ENCODE measurements at places on chromosomes 6 and 20.
A peak's percentile ranks its signal among the peaks of the same experiment; 100 is the strongest.

DNA sequence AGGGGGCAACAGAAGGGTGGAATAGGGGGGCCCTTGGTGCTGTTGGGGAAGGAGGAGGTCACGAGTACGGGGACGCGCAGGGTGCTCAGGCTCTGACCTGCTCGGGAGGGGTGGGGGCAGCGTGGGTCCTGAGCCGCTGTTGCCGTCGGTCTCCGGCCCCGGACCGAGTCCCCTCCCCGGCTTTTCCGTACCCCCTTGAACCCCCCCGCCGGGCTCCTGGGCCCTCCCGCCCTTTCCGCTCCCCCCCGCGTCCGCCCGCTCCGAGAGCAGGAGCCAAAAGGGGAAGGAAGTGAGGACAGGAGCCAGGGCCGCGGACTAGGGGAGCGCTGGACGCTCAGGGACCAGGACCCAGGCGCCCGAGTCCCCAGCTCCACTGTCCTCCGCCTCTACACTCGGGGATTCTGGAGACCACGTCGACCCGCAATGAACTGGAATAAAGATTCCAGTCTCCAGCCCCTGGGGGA is at the start of gene RGL2:
Gene RGL2, minus strand, starts transcription at position 170 of the 464 bp plus-strand sequence. CDS start 332 bp downstream, outside the sequence.
- DNase-seq: no peak

DNA sequence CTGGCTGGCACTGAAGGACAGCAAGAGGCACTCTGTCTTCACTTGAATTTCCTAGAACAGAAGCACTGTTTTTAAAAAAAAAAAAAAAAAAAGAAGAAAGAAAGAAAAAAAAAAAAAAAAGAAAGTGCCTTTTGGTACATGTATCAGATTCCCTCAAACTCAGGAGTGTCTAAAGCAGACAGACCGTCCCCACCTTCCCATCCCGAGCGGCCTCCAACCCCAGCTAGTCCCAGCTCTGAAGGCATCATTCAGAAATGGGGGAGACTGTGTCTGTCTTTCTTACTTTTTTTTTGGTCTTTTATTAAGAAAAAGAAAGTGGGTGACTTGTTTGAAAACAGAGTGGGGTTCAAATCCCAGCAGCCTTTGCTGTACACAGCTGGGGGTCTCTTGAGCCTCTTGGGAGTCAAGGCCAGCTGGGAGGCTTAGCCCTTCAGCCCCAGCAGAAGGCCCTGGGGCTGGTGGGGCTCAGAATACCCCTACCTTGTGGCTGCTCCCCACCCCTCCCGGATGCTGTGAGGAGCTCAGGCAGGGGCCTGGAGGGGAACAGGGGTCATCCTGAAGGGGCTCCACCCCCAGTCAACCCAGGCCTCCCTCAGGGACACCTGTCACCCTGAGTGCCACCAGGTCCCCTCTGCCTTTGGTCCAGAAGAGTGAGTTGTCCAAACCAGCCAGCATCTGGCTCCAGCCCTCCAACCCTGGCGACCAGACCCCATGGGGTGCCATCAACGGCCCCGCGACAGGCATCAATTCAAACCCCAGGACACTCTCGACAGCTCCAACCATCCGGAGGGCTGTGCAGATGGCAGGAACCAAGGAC is 128.3 kb downstream of the TAF4 start:
- DNase-seq: no peak

DNA sequence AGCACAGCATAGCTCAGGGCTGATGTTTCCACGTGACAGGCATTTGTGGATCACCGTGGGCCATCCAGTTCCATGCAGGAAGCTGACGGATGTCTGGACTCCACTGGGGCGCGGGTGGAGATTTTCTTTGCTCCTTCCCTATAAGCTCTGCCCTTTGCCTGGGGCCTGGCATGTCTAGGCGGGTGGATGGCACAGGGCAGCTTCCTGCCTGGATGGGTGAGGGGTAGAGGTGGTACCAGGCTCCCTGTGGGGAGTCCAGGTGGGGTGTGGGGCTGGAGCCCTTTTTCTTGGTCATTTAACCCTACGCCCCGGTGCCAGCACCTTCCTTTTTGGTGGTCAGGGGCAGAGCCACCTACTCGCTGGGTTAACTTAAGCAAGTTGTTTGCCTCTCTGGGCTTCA is 10.4 kb downstream of the FAM110A start:
- DNase-seq: no peak

GRCh38 chr20:14953736-14954135 is 616.3 kb upstream of the FLRT3 start:
- DNase-seq: no peak

GRCh38 chr6:116022841-116023445 is 37.7 kb downstream of the FRK start:
- no peak for DNase-seq

GRCh38 chr6:24089736-24090135 is 36.3 kb upstream of the NRSN1 start:
- no peak for DNase-seq

GRCh38 chr6:152952045-152952444 is 30.8 kb downstream of the FBXO5 start:
- DNase-seq: no peak

DNA sequence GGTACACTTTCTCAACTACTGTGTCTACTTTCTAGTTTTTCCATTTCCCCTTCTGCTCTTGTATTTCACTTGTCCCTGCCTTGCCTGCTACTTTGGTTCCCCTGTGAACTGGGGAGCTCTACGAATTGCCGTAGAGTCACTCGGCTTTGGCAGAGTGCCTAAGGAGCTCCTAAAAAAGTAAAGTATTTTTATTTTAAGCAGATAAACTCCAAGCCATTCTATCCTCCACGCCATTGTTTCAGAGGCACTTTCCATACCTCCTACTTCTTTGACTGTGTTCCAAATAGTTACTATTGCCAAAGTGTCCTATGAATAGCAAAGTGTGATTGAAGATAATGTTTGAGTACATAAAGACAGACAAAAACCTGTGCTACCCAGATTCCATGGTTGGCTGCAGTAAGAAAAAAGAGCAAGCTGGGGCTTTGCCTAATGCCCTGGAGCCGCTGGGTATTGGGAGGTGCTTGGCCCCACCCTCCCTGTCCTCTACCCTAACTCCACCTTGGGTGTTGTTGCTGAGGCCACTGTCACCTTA is 5.1 kb upstream of the MBOAT1 start:
- peak; percentile 40 for DNase-seq

DNA sequence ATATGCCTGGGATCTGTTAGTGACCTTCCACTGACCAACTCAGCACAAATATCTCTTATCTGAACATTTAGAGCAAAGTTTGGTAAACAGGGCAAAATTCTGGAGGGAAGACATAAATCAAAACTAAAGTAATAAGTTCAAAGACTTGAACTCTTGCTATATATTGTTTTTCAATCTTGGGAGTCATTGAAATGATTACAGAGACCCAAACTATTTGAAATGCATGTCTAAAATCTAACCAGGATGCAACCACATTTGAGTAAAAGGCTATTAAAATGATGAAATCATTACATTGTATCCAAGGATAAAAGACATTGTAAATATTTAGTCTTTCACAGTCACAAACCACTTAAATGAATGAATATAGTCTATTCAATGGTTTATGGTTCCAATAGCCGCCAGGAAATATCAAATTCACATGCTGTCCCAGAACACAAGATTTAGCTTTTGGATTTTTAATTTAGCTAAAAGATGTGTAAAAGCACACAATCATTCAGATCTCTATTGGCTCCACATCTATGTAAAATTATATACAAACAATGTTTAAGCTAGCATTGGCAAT is 256.6 kb upstream of the EPHA7 start:
- DNase-seq: no peak

- DNase-seq: no peak
Measured at GRCh38 chr20:32595143-32595542, 10.0 kb upstream of the NOL4L start.

GRCh38 chr20:57056651-57057050 is 209.8 kb downstream of the BMP7 start:
- no peak for DNase-seq

GRCh38 chr6:82176616-82177015 is 70.9 kb downstream of the IBTK start:
- DNase-seq: no peak

DNA sequence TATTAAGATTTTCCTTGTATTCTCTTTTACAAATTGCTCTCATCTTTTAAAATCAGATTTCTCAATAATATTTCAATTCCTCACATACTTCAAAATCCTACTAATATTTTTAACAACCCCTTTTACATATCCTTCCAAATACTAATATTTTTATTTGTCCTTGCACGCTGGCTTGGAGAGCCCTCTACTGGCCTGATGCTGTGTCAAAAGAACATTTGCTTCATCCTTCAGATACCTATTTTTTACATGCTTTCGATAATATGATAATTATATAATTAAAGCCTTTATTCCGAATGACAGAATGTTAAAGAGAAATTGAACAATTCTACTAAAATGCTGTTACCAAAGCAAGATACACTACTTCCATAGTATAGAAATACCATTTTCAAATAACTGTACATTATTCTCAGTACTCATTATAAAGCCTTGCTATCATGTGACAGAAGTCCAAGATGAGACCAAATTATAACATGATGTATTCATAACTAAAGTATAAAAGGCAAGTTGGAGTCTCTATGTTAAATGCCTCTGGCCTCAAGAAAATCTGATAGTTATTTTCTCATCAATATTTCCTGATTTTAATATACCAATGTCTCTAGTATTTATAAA is 39.0 kb upstream of the PLN start:
- no peak for DNase-seq

DNA sequence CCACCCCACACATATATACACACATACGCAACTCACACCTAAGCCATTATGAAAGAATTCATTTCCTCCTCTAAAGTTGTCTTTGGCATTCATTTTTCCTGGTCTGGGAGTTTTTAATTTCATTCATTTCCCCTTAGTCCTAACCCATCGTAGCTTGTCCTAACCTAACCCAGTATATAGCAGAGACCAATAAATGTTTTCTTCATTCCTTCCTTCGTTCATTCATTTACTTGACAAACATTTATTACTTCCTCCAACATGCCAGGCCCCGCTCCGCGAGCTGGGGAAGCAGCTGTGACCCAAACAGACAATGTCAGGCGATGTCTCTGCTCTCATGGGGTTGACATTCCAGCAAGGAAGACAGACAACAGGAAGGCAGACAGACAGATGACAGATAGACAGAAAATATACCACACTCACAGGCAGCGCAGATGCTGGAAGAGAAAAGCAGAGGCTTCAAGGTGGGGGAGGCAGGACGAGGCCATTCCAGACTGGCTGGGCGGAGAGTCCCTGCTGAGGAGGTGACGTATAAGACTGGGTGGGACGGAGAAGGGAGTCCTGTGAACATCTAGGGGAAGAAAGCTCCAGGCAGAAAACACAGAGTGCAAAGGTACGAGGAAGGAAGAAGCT is 33.7 kb upstream of the SIRPA start:
- DNase-seq: no peak

DNA sequence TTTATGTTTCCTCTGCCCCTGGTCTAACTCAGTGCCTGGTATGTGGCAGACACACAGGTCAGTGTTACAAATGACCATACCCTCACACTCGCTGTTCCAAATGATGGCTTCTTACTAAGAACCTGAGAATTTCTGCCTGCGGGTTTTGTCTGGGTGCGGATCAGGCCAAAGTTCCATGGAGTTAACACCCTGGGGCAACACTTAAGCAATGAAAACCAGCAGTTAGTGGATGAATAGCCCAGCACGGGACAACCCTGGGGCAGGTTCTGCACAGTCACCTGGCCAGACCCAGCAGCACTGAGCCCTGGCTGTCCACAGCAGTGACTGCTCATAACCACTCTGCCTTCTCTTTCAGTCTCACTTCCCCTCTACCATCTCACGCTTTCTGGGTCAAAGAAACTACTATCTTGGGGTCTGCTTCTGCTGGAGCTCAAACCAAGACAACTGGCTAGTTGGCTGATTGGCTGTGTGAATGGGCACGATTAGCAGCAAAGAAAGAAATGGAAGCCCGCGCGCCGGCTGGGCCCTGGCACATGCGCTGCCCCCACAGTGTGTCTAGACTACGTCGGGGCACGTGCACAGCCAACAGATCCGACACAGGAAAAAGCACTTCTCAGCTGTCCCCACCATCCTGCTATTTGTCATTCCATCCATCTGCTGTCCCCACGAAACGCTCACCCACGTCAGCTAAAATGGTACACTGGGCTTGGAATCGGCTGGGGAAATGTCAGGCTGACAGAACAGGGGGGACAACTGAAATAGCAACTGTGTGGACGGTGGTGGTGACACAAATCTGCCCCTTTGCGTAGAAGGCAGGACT is 36.6 kb downstream of the MGME1 start:
- DNase-seq: no peak

DNA sequence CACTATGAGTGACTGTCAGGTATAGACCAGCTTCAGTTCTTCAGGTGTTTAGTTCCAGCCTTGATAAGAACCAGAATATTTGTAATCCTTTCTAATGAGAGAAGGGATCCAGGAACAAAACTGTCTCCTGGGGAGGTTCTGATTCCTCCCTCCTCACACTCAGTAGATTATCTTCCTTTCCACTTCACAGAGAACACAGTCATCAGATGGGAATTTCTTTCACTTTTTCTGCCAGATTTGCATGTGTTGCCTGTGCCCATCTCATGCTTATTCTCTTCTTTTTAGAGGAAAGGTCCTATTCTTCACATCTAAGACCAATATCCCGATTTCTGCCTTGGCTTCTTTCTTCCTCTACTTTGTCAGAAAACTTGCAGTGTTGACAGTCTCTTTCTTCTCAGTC is 50.8 kb downstream of the CD109 start:
- DNase-seq: no peak

DNA sequence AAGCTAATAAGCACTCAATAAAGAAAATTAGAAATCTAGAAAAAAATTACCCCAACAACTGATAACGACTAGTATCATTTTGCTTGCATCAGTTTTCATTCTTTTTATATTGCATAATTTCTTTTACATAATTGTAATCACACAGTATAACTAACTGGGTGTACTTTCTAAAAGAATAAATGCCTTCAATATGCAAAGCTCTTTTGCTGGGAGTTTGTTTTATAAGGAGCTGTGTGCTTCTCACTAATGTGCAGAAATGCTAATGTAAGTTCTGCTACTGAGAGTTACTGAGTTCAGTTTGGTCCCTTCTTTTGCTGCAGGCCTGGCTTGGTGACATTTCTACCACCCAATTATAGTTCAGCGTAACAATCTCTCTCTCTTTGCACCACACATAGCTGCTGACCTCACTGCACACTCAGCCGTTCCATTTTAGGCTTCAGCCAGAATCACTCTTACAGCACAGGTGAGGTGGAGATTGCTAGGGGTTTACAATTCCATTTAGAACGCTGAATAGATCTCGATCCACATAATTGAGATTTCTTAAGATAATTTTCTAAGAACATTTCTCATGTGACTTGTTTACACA is 20.9 kb upstream of the KLHL31 start:
- DNase-seq: no peak

- DNase-seq: no peak
Measured at GRCh38 chr6:133697185-133697584, 191.7 kb upstream of the TCF21 start.

- no peak for DNase-seq
Measured at GRCh38 chr6:163844761-163845160, 430.2 kb downstream of the QKI start.

GRCh38 chr6:139392794-139393193 is 18.3 kb upstream of the CITED2 start:
- no peak for DNase-seq

DNA sequence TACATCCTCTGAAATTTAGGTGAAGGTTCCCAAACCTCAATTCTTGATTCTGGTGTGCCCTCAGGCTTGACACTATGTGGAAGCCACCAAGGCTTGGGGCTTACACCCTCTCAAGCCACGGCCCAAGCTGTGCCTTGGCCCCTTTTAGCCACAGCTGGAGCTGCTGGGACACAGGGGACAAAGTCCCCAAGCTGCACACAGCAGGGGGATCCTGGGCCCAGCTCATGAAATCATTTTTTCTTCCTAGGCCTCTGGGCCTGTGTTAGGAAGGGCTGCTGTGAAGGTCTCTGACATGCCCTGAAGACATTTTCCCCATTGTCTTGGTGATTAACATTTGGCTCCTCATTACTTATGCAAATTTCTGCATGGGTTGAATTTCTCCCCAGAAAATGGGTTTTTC is 37.3 kb upstream of the BACH2 start:
- DNase-seq: no peak
